ENCODE measurements at places on chromosomes 4 and X.

DNA sequence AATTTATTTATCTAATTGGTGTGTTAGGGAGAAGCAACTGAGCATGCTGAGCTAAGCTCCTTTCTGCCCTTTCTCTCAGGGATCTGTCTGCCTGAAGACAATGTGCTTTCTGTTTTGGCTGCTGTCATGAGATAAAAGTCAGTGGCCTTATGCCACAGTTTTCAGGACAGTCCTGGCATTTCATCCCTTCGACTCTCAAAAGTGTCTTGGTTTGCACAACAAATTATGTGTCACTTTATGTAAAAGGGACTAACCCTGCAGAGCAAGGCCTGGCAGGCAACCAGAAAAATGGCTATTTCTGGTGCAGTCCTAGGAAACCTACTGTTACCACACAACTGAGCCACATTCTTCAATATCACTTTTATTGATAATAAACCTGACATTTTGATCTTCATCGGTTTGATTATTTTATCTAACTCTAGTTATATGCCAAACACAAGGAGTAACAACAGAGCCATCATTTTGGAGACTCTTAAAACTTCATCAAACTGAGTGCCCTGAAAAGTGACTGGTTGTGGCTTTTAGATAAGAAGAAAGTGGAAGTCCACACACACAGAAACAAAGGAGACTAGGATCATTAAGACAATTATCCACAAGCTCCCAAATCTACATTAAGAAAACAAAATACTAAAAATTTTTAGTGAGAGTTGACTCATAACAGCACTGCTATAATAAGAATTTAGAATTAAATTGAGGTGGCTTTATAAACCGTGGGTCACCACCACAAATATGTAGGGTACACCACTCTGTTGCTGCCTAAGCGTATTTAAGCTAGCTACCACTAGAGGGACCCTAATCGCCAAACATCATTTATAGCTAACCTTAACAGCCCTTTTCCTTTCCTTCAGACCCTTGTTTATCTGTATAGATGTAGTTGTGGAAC is 95.9 kb upstream of the PTPN13 start:
- DNase-seq = no peak

- no peak for DNase-seq
These were observed 107.8 kb downstream of the GATB start for GRCh38 chr4:151652841-151653547.

GRCh38 chr4:103402198-103402597 is 204.1 kb upstream of the CENPE start:
- no peak for DNase-seq

GRCh38 chrX:118530219-118530911 is 34.8 kb downstream of the DOCK11 start:
- no peak for DNase-seq

- DNase-seq = no peak
These were observed 240.7 kb downstream of the IQCM start for GRCh38 chr4:149574971-149575370.

DNA sequence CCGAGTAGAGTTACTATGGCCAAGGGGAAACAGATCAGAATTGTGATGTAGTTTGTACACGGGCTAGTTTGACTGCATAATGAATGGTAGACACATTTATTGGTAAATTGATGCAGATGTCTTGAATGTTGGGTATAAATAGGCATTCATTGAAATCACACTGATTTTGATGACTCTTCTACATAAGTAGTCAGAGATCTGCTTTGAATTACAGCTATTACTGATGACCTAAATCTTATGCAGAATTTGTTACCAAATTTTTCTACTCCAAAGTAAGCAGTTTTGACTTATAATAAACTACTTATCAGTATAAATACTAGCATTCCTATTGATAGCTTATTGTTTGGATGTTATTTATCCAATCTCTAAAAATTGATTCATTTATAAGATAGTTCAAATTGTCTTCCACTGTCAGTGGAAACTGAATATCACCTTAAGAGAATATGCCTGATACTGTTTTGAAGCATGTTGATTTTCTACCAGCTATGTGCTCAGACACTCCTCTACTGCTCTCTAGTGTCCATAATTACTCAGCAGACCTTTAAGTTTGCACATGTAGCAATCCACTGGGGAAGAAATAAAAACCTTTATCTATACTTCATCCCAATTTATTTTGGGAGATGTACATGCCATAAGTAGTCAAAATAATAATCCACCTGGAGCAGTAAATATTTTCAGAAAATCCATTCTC is 120.3 kb downstream of the RASL11B start:
- no peak for DNase-seq

- no peak for DNase-seq
These were observed 57.7 kb downstream of the IL13RA2 start for GRCh38 chrX:114959729-114960128.

- no peak for DNase-seq
These were observed 148.8 kb upstream of the TBL1X start for GRCh38 chrX:9316096-9316495.

GRCh38 chr4:121737846-121738554 is 27.0 kb downstream of the SMIM43 start:
- no peak for DNase-seq

GRCh38 chr4:108080747-108081146 is 88.0 kb downstream of the LEF1 start:
- DNase-seq = no peak

- no peak for DNase-seq
These were observed 45.9 kb downstream of the PLS3 start for GRCh38 chrX:115606861-115607260.

DNA sequence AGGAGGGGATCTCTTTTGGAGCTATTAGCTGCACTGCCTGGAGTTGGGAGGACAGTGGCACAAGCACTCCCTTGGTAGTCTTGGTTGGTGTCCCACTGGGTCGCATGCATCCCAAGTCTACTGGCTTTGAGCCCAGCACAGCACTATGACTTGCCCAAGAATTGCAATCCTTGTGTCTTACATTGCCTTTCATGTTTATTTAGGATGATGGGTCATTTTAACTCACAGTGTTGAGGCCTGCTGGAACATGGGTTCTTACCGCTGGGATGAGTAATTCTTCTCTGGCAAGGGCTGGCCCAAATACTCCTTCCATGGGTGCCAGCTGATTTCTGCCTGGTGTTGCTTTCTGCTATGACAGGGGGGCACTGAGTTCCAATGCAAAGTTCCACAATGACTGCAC is 185.5 kb downstream of the TEX13C start:
- peak; percentile 14 for DNase-seq

Data from epithelial cell of prostate (primary cell).